ENCODE measurements at places on chromosomes 2 and 18. TPM values are rescaled to one million over a fixed set of nuclear protein-coding genes. Genes with fewer than 3 reads are reported as not detected.

Gene RNF125
- total RNA-seq, result 4.4 TPM

Gene GPR35
- 0.46 TPM for total RNA-seq

Gene GKN2
- total RNA-seq, result not detected

Gene RBM45
- 20.5 TPM for total RNA-seq

Gene VSNL1
- total RNA-seq, result 128 TPM

Gene TMEM182
- 8.5 TPM for total RNA-seq

Gene ABCG8
- 1.2 TPM for total RNA-seq

Gene TTN
- 2.3 TPM for total RNA-seq

Gene ANKRD30B
- total RNA-seq, result 3.9 TPM

Gene CAVIN2
- 5.3 TPM for total RNA-seq

Gene SEC11C
- total RNA-seq, result 95.7 TPM

Gene ATF2
- 158 TPM for total RNA-seq

Gene UBE2E3
- 123 TPM for total RNA-seq

Gene TUBB6
- 24.0 TPM for total RNA-seq

Gene PTMA
- 591 TPM for total RNA-seq

Gene SAG
- 1.4 TPM for total RNA-seq

Gene PLGLB2
- 1.6 TPM for total RNA-seq

Gene ITGA6
- total RNA-seq, result 67.6 TPM

Gene TYW5
- 15.7 TPM for total RNA-seq

Gene COL3A1
- total RNA-seq, result 109 TPM

Gene FBXO41
- total RNA-seq, result 37.6 TPM

Gene COL5A2
- 19.1 TPM for total RNA-seq

Gene UGT1A8
- total RNA-seq, result not detected

Gene ARMC9
- 23.8 TPM for total RNA-seq

Gene MEP1B
- 0.23 TPM for total RNA-seq

Gene GDF7
- total RNA-seq, result 0.23 TPM

Gene DHRS9
- 1.6 TPM for total RNA-seq

Gene KCNG2
- 0.69 TPM for total RNA-seq

Gene LRRTM1
- 18.7 TPM for total RNA-seq

Gene CAPN13
- total RNA-seq, result 0.23 TPM

Gene SPDYA
- 1.2 TPM for total RNA-seq

Gene ANKRD30BL
- total RNA-seq, result 21.7 TPM

Gene KIAA2012
- 2.5 TPM for total RNA-seq

Gene LONRF2
- 90.7 TPM for total RNA-seq

Gene IL1R1
- 0.46 TPM for total RNA-seq
